RPMI8226 (cell line): ENCODE measurements at places on chromosomes 7 and 10.

DNA sequence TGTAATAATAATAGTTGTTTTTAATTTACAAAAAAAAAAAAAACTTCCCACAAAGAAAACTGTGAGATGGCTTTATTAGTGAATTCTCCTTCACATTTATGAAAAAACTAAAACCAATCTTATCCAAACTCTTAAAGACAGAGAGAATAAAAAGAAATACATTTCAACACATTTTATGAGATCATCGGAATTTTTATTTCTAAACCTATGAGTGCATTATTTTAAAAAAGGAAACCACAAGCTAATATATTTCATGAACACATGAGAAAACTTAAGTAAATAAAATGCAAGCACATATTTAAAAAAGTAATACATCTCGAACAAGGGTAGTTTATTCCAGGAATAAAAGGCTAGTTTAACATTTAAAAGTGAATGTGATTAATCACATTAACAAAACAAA lies 31.5 kb downstream of the C7orf25 start:
- no peak for DNase-seq

- no peak for DNase-seq
Observed at GRCh38 chr10:118234683-118235082, 107.4 kb downstream of the FAM204A start.

- DNase-seq, result peak; percentile 19
Observed at GRCh38 chr7:141676618-141677017, 25.3 kb downstream of the DENND11 start.

- DNase-seq, result no peak
Observed at GRCh38 chr7:143257501-143257900, 5.7 kb upstream of the GSTK1 start.

GRCh38 chr10:17074541-17074847 lies 55.1 kb downstream of the CUBN start:
- no peak for DNase-seq
